Transverse colon (tissue), 4 donors: ENCODE measurements at places on chromosomes 7 and 10. TPM values are rescaled to one million over a fixed set of nuclear protein-coding genes. Genes with fewer than 3 reads are reported as not detected.

- no peak for DNase-seq
- H3K27ac ChIP-seq, result no peak overlapping the region
- H3K4me3 ChIP-seq, result no peak overlapping the region
- H3K36me3 ChIP-seq, result no peaks in the 10 kb centered on the region
- H3K27me3 ChIP-seq, result no peaks in the 10 kb centered on the region
These were observed 408.0 kb downstream of the THSD7A start for GRCh38 chr7:11424006-11424405.

The TDRD1 gene
- total RNA-seq, result not detected

DNA sequence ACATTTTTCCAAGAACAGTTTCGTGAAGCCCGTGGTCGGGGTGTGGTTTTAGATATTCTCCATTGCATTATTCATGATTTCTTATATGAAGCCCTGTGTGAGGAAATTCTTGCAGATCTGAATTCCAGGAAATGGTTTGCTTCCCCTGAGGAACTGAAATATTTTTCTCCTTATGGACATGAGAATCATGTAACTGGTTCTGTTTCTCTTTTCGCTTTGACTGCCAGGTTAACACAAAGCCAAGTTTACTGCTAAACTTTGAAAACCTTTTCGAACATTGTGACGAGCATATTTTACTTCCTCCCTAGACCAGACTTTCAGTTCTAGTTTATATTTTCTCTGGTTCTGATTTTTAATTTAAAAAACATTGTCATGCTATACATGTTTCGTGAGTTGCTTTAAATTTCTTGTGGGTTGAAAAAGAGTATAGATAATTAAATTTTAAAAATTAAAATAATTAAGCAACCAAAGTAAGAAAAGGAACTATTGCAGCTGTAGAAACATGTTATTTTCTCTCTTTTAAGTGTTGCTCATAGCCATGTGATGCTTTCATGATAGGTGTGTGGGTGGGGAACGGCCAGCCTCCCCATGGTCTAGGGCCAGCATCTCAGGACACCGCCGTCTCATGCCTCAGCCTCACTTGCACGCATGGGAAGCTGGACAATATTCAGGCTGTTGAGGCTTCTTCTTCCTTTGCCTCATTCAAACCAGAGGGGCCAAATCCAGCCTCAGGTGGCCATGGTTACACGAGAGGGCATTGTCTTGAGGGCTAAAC lies 97.1 kb downstream of the CREB5 start:
- DNase-seq, result no peak
- H3K4me3 ChIP-seq, result no peak overlapping the region
- no peak overlapping the region for H3K27ac ChIP-seq
- no peaks in the 10 kb centered on the region for H3K36me3 ChIP-seq
- no peaks in the 10 kb centered on the region for H3K4me1 ChIP-seq

The ARL4A gene
- 135 TPM for total RNA-seq

GRCh38 chr7:22287412-22287811 lies 69.5 kb downstream of the RAPGEF5 start:
- no peaks in the 10 kb centered on the region for H3K36me3 ChIP-seq
- no peaks in the 10 kb centered on the region for H3K27me3 ChIP-seq
- H3K4me3 ChIP-seq, result no peak overlapping the region
- no peak for DNase-seq
- H3K4me1 ChIP-seq, result no peaks in the 10 kb centered on the region
- no peak overlapping the region for H3K27ac ChIP-seq

- H3K4me3 ChIP-seq, result no peak overlapping the region
- no peaks in the 10 kb centered on the region for H3K27me3 ChIP-seq
- DNase-seq, result no peak
These were observed 115.0 kb downstream of the CHCHD3 start for GRCh38 chr7:132966754-132967469.

The ACTR3C gene
- 19.9 TPM for total RNA-seq

GRCh38 chr10:90920986-90921666 lies at the start of gene ANKRD1:
ANKRD1 (minus strand) TSS chr10:90921087; CDS start chr10:90921027, 60 bp downstream.
- no peak for DNase-seq
- H3K4me1 ChIP-seq, result no peaks in the 10 kb centered on the region
- no peak within 1 kb of the TSS for H3K4me3 ChIP-seq
- no peaks in the 10 kb centered on the region for H3K36me3 ChIP-seq

DNA sequence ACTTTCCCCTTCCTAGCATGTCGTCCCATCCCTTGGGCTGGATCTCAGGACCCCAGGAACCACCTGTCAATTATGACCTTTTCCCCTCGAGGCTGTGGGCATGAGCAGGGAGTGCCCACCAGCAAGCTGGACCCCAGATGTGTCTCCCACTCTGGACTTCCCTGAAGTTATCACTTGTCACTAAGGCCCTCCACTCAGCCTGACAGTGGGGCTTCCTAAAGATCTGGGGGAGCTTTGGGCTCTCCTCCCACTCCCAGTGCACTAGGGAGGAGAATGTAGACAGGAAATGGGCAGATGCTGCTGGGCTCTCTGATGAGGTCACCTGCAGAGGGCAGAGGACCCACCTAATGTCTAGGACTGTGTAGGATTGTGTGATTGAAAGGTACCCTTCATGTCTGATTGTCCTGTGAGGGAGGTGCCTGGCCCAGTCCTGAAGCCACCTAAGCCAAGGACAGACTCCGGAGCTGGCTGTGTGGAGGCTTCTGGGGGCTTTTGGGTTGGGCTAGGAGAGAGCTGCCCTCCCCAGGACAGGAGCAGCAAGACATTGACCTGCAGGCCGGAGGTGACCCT lies 18.7 kb downstream of the MYO1G start:
- no peaks in the 10 kb centered on the region for H3K36me3 ChIP-seq
- peaks cover 11% of the 10 kb centered on the region for H3K4me1 ChIP-seq
- DNase-seq, result no peak
- H3K4me3 ChIP-seq, result no peak overlapping the region

- DNase-seq, result no peak
- no peak overlapping the region for H3K4me3 ChIP-seq
- peaks cover 17% of the 10 kb centered on the region for H3K4me1 ChIP-seq
- no peaks in the 10 kb centered on the region for H3K36me3 ChIP-seq
These were observed 69.5 kb downstream of the GBF1 start for GRCh38 chr10:102314801-102315200.

GRCh38 chr10:100529475-100530298 lies at the start of gene NDUFB8:
NDUFB8 (minus strand) TSS chr10:100529871; CDS start chr10:100529851, 20 bp downstream.
- peak within 1 kb of the TSS; percentile 69 for H3K4me3 ChIP-seq
- no peaks in the 10 kb centered on the region for H3K27me3 ChIP-seq
- peak; percentile 94 for DNase-seq
- peaks cover 14% of the 10 kb centered on the region for H3K4me1 ChIP-seq
- H3K27ac ChIP-seq, result peak within 1 kb of the TSS; percentile 85

GRCh38 chr10:100024748-100025147 lies 15.0 kb upstream of the DNMBP start:
- H3K27ac ChIP-seq, result no peak overlapping the region
- H3K4me1 ChIP-seq, result no peaks in the 10 kb centered on the region
- H3K36me3 ChIP-seq, result no peaks in the 10 kb centered on the region
- H3K4me3 ChIP-seq, result no peak overlapping the region
- DNase-seq, result no peak

- H3K27me3 ChIP-seq, result peaks cover 40% of the 10 kb centered on the region
- H3K4me3 ChIP-seq, result no peak overlapping the region
- H3K27ac ChIP-seq, result no peak overlapping the region
- H3K36me3 ChIP-seq, result no peaks in the 10 kb centered on the region
These were observed 10.6 kb upstream of the CALU start for GRCh38 chr7:128728598-128728997.

GRCh38 chr7:135510592-135511183 lies 786 bp upstream of the CNOT4 start:
- no peaks in the 10 kb centered on the region for H3K36me3 ChIP-seq
- no peak for DNase-seq
- H3K4me1 ChIP-seq, result peaks cover 20% of the 10 kb centered on the region

DNA sequence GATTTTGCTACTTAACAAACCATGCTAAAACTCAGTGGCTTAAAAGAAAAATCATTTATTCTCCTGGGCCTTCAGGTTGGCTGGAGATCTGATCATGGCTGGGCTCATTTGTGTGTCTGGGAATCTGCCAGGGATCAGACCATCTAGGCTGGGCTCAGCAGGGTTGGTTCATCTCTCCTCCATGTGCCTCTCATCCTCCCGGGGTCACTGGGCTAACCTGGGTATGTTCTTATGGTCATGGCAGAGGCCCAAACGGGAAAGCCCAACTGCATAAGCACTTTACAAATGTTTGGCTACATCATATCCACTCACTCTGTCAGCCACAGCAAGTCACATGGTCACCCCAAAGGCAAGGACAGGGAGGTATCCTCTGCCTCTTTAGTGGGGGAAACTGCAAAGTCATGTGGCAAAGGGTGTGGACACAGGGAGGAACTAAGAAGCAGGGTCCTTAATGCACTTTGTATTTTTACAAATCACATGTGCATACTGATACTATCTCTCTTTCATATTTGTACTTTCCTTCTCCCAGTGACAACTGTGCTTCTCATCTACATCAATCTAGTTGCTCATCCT lies 231.4 kb downstream of the BUB3 start:
- no peak overlapping the region for H3K27ac ChIP-seq
- no peak overlapping the region for H3K4me3 ChIP-seq
- H3K36me3 ChIP-seq, result no peaks in the 10 kb centered on the region
- no peaks in the 10 kb centered on the region for H3K27me3 ChIP-seq

DNA sequence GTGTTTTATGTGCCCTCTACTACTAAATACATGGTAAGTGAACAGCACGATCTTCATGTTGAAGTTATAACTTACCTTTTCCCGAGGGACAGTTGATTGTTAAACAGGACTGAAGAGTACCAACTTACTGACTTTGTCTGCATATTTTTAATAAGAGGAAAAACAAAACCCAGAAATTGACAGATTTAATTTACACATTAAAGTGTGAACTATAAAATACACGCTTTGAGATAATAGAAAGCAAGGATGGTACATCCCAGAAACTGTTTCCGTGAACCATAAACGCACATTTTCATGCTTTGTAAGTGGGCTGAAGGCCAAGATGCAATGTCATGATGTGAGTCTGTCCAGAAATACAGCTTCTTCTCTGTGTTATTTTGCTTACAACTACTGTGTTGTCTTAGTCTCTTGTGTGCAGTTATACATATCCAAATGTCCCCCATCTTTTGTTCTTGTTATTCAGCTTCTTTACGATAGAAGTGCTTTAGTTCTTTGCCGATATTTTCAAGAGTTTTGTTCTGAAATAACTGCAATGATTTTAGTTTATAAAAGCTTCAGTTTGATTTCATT lies 190.1 kb downstream of the MLLT10 start:
- peak overlapping the region; percentile 49 for H3K27ac ChIP-seq
- H3K36me3 ChIP-seq, result no peaks in the 10 kb centered on the region
- peaks cover 34% of the 10 kb centered on the region for H3K4me1 ChIP-seq
- H3K27me3 ChIP-seq, result no peaks in the 10 kb centered on the region
- DNase-seq, result no peak

GRCh38 chr10:78291722-78292121 lies 258.1 kb downstream of the RPS24 start:
- H3K27ac ChIP-seq, result no peak overlapping the region
- H3K36me3 ChIP-seq, result no peaks in the 10 kb centered on the region
- no peaks in the 10 kb centered on the region for H3K4me1 ChIP-seq
- H3K27me3 ChIP-seq, result no peaks in the 10 kb centered on the region

DNA sequence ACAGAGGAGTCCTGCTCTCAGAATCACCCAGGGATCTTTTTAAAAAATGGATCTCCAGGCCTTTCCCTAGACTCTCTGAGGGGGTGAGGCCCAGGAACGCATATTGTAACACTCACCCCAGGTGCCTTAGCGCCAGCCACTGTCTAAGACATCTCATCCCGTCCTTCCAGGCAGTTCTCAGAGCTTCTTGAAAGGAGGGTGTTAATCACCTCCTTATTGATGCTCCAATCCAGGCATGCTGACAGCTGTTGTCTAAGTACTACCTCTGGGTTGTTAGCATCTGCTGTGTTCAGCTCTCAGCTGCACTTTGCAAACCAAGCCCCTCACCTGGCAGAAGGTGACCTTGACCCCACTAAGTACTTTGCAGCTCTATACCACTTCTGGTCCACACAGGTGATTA lies 36.0 kb downstream of the KIAA1549 start:
- no peak for DNase-seq
- no peaks in the 10 kb centered on the region for H3K4me1 ChIP-seq
- no peak overlapping the region for H3K27ac ChIP-seq
- no peak overlapping the region for H3K4me3 ChIP-seq
- H3K27me3 ChIP-seq, result no peaks in the 10 kb centered on the region

DNA sequence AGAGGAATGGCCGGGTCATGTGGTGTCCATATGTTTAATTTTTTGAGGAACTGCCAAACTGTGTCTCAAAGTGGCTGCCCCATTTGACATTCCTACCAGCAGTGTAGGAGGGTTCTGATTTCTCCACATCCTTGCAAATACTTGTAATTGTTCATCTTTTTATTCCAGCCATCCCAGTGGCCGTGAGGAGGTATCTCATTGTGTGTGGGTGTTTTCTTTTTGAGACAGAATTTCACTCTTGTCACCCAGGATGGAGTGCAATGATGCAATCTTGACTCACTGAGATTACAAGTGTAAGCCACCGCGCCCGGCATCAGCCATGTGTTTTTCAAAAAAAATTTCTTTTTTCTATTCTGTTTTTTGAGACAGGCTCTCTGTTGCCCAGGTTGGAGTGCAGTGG lies 38.7 kb upstream of the DLG5 start:
- H3K27me3 ChIP-seq, result no peaks in the 10 kb centered on the region
- no peak overlapping the region for H3K4me3 ChIP-seq
- DNase-seq, result no peak
- H3K36me3 ChIP-seq, result no peaks in the 10 kb centered on the region
- H3K27ac ChIP-seq, result no peak overlapping the region

The OR2A5 gene
- total RNA-seq, result not detected

The WAPL gene
- total RNA-seq, result 33.3 TPM

DNA sequence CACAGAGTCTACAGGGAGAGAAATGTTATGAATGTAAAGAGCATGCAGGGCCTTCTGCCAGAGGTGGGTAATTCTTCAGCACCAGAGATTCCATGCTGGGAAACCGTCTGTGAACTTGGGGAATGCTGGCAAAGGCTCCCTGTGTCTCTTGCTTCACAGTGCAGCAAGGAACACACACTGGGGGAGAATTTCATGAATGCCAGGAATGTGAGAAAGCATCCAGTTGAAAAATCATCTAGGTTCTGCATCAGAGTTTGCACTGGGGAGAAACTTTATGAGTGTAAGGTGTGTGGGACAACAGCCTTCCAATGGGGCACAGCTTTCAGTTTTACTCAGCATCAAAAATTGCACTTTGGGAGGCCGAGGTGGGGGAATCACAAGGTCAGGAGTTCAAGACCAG lies 224.3 kb upstream of the IGFBP3 start:
- no peak for DNase-seq
- no peaks in the 10 kb centered on the region for H3K27me3 ChIP-seq
- H3K27ac ChIP-seq, result no peak overlapping the region
- H3K4me1 ChIP-seq, result no peaks in the 10 kb centered on the region

- H3K36me3 ChIP-seq, result no peaks in the 10 kb centered on the region
- no peak for DNase-seq
- no peak overlapping the region for H3K4me3 ChIP-seq
These were observed 9.6 kb downstream of the INSYN2A start for GRCh38 chr10:127186813-127187212.

DNA sequence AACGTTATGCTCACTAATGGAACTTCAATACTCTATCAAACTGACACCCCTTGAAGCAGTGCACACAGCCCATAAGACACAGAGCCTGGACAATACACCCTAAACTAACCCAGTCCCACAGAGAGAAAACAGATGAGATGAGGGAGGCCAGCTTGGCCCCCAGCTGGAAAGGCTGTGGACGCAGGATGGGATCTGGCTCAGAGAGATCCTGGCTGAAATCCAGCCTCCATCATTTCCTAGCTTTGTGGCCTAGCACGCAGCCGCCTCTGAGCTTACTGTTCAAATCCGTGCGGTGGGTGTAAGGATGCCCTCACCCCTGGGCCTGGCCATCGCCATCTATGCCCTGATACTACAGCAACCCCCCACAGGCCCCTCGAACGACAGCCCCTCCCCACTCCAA lies 32.7 kb downstream of the SNX8 start:
- no peak for DNase-seq
- no peaks in the 10 kb centered on the region for H3K36me3 ChIP-seq
- no peaks in the 10 kb centered on the region for H3K27me3 ChIP-seq
- peaks cover 19% of the 10 kb centered on the region for H3K4me1 ChIP-seq
- no peak overlapping the region for H3K4me3 ChIP-seq
